NCI-H460 (cell line): ENCODE measurements at places on chromosomes 1 and 21.
A peak's percentile ranks its signal among the peaks of the same experiment; 100 is the strongest.

- no peak for DNase-seq
Observed at GRCh38 chr1:248471154-248471553, 2.0 kb upstream of the OR2T3 start.

DNA sequence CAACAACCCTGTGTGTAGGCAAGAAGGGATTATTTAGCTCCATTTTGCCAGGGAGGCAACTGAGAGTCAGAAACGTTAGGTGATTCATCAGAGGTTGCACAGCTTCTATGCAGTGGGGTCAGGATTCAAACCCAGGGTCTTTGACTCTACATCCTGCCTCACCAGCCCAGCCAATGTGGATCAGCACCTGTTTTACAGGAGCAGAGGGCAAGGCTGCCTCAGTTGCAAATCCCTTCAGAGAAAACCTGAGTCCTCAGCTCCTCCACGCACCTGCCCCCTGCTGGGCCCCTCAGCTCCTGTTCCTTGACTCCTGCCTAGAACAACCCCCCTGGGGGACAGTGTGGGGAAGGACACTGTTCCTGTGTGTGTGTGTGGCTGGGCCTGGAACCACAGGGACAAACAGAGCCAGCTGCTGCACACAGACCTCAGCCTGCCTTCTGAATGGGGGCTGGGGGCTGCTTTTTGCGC is 61.6 kb downstream of the LRRN2 start:
- DNase-seq: peak; percentile 18

DNA sequence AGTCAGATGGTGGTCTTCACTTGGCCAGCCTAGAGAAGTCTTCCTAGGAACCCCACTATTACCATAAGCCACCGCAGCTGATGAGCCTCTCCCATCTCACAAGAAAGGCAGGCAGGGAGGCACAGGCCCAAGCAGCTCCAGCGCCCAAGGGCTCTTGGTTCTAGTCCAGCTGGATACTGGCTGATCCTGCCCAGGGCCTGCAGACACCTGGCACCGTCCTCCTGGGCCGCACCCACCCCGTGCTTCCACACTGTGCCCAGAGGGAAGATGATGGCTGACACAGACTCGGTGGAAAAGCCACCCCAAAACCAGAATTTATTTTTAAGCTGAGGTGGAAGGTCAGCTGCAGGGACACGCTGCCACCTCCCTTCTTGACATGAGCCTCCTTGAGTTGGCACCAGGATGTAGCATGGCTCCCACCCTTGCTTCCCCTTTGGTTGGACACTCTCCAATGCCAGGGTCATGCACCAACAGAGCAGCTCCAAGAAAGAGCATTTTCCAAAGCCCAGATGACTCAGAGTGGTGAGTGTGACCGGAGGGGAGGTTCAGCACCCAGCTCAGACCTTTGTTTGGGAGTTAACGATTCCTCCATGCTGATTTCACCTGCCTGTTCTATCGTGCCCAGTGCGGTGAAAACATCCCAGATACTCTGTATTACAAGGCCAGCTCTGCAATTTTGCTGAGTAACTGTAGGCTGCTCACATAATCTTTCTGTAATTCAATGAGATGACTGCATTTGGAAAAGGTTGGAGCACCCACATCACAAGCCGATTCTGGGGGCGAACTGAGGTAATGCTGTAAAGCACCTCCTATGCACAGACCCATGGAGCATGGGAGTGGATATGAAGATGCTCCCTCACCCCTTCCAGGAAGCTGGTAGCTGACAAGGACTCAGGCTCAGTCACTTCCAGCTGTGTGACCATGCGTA is 63.1 kb upstream of the SLC2A1 start:
- no peak for DNase-seq

GRCh38 chr1:221812088-221812752 is 70.3 kb upstream of the DUSP10 start:
- DNase-seq: no peak

GRCh38 chr1:38020396-38020795 is 7.9 kb downstream of the UTP11 start:
- no peak for DNase-seq

DNA sequence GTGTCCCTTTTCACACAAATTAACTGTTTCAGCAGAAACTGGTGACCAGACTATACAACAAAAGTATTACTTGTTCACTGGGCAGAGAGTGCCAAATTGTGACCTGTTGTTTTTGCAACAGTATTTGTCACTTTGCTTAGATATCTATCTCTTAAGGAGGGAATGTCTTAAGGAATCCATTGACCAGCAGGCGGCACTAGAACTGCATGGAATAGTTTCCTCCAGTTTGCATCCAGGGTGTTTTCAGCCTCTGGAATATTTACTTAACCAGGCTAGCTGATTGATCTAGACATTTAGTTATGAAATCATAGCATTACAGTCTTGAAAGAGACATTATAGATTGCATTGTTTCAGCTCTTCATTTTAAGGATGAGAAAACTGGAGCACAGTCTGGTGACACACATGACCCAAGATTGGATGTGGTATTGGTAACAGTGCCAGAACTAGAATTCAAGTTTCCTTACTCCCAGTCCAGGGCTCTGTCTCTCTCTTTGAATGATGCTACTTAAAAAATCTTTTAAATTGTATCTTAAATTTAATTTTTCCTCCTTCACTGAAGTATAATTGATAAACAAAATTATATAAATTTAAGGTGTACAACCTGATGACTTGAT is 16.9 kb downstream of the RPTN start:
- DNase-seq: peak; percentile 85

GRCh38 chr1:175947771-175948170 is 204.4 kb upstream of the TNR start:
- no peak for DNase-seq

DNA sequence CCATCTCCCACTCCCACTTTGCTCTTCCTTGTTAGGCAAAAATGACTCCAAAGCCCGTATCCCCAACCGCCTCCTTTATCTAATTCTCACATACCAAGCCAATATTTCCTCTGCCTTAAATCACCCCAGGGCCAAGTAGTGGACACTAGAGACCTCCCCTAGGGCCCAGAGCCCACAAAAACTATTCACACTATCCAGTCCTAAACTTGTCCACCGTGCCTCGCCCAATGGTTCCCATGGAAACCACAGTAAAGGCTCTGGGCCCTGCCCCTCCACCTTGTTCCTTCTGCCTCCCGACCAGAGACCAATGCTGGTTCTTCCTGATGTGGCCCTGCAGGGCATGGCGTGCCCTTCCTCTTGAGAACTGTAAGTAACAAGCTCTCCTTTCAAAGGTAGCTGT is 11.8 kb downstream of the CFAP107 start:
- DNase-seq: no peak

- DNase-seq: peak; percentile 56
Observed at GRCh38 chr1:221829327-221830015, 87.6 kb upstream of the DUSP10 start.

- DNase-seq: peak; percentile 80
Observed at GRCh38 chr1:40877698-40878097, 15.5 kb upstream of the CITED4 start.

GRCh38 chr1:110258734-110259133 is 48.6 kb downstream of the KCNC4 start:
- DNase-seq: no peak

GRCh38 chr1:44292651-44293050 is 62.4 kb downstream of the ERI3 start:
- no peak for DNase-seq

- no peak for DNase-seq
Observed at GRCh38 chr1:232305050-232305449, 324.9 kb downstream of the SIPA1L2 start.

DNA sequence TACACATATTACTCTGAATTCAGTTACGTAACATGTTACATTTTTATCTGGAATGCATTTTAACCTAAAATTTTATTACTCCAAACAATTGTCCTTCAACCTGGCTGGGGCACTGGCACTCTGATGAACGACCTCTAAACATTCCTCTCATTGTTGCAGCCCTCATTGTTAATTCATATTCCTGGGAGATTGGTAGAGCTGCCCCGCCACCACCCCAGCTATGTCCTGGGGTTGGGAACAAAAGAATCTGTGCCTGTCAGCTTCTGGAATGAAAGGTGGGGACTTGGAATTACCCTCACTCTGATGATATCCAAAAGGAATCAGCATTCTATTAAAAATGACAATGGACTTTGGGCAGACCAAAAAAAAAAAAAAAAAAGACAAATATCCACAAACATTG is 38.0 kb upstream of the DESI2 start:
- DNase-seq: no peak

GRCh38 chr1:95561346-95561745 is 327.3 kb downstream of the RWDD3 start:
- no peak for DNase-seq

GRCh38 chr1:219724440-219724839 is 111.5 kb upstream of the ZC3H11B start:
- no peak for DNase-seq

- no peak for DNase-seq
Observed at GRCh38 chr1:183032122-183032921, 9.1 kb downstream of the LAMC1 start.

DNA sequence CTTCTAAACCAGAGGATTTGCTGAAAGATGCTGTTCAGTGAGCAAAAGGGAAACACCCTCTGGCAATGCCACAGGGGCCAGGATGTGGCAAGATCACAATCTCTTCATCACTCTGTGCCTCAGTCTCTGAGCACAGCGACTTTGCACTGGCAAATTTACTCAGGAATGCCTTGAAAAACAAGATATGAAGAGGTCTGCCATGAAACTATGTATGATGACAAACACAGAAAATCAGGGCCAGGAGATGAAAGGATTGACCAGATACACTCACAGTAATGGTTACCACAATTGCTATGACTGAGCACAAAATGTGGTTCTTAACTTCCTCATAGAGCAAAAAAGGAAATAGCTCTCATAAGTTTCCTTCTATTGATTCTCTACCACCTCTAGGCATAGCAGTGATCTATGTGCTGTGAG is 5.8 kb downstream of the TTC13 start:
- no peak for DNase-seq

DNA sequence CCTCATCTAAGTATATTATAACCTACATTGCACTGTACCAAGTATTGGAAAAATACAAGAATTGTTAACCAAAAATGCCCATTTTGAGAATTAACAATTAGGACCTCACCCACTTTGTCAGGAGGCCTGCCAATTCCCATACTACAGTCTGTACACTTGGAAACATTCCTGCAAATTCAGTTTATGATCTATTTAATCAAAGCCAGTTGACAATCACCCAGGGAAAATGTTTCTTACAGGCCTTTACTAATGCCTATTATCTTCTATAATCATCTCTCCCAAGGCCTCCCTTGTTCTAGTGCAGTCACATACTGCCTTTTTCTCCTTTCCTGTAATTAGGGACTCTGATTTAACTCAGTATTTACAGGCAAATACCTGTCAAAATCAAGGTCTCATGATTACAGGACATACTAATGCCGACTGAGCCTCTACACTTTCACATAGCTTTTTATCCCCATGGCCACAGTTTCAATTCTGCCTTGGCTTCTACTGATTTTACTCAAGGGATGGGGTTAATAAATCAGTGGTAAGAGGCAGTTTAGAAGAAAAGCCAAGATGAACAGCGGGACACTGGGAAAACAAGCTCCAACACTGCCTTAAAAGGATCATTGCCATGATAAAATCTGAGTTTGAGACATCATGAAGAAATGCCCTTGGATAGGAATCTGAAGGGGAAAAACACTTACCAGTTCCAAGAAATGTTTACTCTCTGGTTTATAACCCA is 338.7 kb downstream of the VAV3 start:
- no peak for DNase-seq

- peak; percentile 44 for DNase-seq
Observed at GRCh38 chr1:74468982-74469603, 43.3 kb downstream of the LRRC53 start.

DNA sequence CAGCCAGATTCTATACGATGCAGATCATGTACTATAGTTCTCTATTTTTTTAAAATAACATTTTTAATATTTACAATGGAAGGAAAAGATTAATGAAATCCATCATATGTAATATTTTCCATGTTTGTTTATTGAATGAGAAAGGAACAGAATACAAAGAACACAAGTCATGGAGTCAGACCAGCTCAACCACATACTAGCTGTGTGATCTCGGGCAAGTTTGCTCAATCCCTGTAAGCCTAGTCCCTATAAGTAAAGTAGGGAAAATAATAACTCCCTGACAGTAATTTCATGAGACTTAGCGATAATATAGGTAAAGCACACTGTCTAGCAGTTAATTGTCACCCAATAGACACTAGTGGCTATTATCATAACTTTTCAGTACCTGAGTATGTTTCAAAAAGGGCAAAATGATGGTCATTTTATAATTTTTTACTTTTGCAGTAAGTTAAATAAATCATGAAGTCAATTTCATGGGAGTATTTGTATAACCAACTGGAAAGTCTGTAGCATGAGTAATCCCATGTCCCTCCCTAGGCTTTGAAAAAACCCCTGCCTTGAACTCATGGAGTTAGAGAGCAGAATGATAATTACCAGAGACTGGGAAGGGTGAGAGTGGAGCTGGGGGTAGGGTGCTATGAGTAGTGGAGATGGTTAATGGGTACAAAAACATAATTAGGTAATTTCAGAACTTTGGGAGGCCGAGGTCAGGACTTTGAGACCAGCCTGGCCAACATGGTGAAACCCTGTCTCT is 37.0 kb upstream of the EPS15 start:
- no peak for DNase-seq

DNA sequence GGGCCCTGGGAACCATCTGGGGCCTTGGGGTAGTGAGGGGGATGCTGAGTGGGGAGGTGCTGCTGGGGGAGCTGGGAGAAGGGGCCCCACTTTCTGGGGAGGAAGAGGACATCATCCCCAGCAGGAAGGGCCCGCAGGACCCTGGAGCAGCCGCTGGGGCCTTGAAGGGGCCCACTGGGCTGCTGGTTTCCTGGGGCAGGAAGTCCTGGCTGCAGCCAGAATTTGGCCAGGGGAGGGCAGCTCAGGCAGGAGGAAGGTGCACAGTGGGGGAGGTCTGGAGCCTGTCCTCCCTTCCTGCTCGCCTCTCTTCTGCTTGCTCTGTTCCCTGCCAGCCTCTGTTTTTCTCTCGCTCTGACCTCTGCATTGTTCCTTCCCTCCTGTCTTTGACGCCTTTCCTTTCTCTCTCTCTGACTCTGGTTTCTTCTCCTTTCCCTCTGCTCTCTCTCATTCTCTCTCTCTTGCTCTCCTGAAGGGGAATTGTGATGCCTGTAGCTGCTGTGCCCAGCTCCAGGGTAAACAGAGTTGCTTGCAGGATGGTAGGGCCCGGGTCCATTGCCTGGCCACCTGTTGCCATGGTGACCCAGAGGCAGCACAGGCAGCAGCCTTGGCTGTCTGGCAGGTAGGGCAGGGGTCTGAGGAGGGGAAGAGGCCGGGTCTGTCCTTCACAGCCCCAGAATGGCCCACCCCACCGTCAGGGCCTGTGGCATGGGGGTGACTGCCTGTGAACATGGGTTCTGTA is 23.9 kb downstream of the ACOT11 start:
- DNase-seq: no peak
